ENCODE measurements at places on chromosomes 12 and 14.

DNA sequence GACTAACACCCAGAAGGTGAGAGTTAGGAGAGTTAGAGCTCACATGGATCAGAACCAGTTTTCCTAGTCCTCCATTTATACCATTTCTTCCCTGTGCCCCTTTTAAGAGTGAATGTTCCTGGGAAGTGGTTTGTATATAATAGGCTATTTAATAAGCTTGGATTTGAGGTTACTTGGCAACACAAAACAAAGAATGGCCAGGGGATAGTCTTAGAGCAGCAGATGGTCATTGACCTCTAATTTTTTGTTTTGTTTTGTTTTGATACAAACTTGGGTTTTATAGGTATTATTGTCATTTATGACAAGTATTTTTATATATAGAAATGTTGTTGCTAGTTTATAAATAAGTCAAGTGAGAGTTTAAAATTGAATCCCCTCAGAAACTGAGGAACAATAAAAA lies 35.8 kb downstream of the VEZT start:
- DNase-seq: no peak

- no peak for DNase-seq
Observed at GRCh38 chr12:4137015-4137414, 136.5 kb upstream of the CCND2 start.

DNA sequence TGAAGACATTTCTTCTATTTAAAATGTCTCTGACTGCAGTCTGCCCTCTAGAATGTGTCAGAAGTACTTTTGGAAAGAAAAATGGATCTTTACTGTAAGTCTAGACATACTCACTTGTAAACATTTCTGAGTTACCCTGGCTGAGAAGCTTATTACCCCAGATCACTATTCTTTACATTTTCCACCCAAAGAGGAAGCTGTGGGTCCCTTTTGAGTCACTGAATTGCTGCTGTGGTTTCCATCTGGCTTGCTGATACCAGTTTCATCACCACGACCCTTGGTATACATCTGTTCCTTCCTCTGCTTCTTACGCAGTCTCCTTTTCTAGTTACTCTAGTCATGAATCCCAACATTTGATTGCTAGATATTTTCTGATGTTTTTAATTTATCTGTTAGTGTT lies 20.2 kb upstream of the CLEC4D start:
- DNase-seq: no peak

DNA sequence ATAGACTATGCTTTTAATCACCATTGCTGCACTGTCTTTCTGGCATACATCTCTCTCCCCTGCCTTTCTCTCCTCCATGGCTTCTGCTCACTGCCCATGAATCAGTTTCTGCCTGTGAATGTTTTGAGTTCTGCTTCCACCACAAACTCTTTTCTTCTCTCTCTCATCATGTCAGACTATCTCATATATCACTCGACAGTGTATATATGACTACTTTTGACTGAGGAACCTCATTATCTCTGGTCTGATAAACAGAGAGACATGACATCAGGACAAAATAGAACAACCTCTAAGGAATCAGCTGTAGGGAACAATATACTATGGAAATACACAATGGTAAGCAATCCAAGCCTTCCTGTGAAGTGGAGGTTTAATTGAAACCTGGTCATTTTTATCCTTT lies 177.9 kb downstream of the FOXA1 start:
- DNase-seq: no peak

- DNase-seq: no peak
Observed at GRCh38 chr12:49348781-49349180, 2.1 kb downstream of the DNAJC22 start.

DNA sequence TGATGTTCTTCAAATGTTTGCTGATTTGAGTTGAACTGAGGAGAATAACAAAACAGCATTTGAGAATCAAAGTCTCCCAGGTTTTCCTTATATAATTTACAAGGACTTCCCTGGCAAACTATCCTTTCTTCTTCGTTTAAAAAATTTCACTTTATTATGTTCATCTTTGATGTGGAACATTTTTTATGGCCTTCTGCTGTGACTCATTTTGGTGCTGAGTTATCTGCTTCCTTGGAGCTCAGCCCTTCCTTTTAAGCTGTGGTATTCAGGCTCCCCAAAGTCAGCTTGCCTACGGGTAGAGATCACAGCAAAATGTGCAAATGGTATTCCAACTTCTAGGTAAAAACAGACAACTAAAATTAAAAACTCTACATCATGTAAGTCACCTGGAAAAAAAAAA lies 1.4 kb upstream of the ANO4 start:
- DNase-seq: no peak

DNA sequence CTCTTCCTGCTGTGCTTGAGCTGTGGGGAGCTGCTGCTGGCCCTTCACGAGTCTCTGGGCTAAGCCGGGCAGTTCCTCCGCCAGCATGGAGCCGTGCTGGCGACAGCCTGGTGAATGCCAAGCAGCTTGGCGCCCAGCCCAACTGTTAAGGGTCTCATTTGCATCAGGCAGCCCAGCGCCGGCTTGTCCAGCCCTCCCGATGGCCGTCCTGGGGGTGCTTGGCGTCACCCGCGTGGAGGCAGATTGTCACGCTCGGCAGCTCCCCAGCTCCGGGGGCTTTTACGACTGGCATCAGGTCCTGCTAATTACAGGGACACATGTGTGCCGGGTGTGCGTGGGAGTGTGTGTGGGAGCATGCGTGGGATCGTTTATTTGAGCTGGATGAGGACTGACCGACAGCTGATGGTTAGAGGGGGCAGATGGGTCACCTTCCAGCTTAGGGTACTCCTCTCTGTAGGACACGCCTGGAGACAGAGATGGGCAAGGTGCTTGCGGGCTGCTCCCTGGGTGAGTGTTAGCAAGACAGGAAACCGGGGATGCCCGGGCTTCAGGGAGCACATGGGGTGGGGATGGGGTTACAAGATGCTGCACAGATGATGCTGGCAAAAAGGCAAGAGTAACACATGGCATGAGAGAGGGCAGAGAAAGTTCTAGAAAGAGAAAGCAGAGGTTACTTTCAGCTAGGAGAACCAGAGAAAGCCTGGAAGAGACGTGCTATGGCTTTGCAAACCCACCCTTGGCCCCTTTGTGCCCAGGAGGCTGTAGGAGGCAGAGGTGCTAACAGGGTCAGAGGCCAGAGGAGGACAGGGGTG lies 64.1 kb downstream of the KIF26A start:
- DNase-seq: no peak

DNA sequence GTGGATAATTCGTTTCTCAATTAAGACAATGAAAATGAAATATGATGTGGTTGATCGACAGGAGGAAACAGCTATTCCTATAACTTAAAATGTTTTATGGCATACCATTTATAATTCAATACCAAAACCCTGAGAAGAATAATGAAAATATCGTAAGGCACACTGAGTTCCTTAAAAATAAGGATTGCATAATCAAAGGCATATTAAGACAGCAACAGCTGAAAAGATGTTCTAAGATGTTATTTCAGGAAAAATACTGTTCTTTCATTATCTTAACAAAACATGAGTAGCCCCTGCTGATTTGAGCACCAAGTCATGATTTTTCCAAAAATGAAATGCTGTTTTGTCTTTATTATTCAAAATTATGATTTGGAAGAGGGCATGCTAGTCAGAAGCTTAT lies 189.4 kb upstream of the ALG10 start:
- no peak for DNase-seq

DNA sequence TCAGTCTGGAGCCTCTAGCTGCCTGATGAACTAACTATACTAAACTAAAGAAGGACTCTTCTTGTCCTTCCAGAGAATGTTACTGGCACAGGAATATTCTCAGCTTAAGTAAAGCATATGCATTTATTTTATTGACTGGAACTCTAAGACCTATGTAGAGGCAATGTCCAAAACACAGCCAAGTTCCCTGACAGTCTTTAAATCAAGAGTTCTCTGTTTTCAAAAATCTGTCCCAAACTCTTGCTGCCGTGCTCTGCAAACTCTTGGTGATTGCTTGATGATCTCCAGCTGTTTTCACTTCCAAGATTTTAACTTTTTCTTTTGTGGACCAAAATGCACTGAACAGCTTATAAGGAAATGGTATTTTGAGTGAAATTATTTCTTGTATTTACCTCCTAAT lies 67.5 kb upstream of the DAAM1 start:
- DNase-seq: no peak

- no peak for DNase-seq
Observed at GRCh38 chr12:45575823-45576475, 153.6 kb upstream of the ARID2 start.

GRCh38 chr14:99333841-99334635 lies 62.0 kb upstream of the BCL11B start:
- no peak for DNase-seq
